Spleen (tissue), 13 donors: ENCODE measurements at places on chromosomes 2 and 18. TPM values are rescaled to one million over a fixed set of nuclear protein-coding genes. Genes with fewer than 3 reads are reported as not detected.

Gene SCN9A
- 27.9 TPM for total RNA-seq

- H3K36me3 ChIP-seq = peaks cover 26% of the 10 kb centered on the region
- no peak overlapping the region for H3K27ac ChIP-seq
- H3K4me3 ChIP-seq = no peak overlapping the region
- no peak for DNase-seq
- no peaks in the 10 kb centered on the region for H3K27me3 ChIP-seq
These were observed 133.0 kb downstream of the MAP4K4 start for GRCh38 chr2:101830555-101830954.

GRCh38 chr2:132876745-132877391, 206.9 kb upstream of the LYPD1 start:
- H3K4me1 ChIP-seq = no peaks in the 10 kb centered on the region
- no peak overlapping the region for H3K27ac ChIP-seq
- H3K4me3 ChIP-seq = no peak overlapping the region
- H3K27me3 ChIP-seq = no peaks in the 10 kb centered on the region
- H3K36me3 ChIP-seq = no peaks in the 10 kb centered on the region

DNA sequence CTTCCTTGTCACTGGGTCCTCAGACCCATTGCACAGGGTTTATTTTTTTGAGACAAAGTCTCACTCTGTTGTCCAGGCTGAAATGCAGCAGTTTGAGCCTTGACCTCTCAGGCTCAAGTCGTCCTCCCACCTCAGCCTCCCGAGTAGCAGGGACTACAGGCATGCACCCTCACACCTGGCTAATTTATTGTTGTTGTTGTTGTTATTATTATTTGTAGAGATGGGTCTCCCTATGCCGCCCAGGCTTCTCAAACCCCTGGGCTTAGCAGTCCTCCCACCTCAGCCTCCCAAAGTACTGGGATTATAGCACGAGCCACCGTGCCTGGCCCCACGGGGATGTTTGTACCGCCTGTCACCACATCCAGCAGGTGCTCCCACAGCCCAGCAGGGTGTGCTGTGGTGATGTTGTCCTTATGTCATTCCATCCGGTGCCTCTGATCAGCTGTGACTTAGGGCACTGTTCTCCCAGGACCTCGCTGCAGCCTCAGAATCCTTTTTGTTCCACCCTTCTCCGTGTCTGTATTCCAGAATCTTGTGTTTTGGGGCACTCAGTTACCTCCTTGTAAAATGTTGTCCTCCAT, 182.3 kb downstream of the INO80D start:
- no peaks in the 10 kb centered on the region for H3K36me3 ChIP-seq
- H3K4me3 ChIP-seq = no peak overlapping the region
- H3K4me1 ChIP-seq = no peaks in the 10 kb centered on the region
- H3K27me3 ChIP-seq = no peaks in the 10 kb centered on the region
